ENCODE measurements at places on chromosomes 4 and X.

DNA sequence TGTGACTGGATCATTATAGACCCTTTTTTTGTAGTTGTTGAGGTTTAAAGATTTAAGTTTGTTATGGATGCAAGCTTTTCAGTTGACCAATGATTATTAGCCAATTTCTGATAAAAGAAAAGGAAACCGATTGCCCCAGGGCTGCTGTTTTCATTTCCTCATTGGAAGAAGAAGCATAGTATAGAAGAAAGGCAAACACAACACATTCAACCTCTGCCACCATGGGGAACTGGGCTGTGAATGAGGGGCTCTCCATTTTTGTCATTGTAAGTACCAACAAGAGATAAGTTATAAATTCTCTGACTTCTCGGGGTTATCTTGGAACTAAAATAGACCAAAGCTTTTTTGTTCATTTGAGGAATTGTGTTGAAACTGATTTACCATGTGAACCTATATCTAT, at the start of gene CYBB:
CYBB (plus strand) TSS at position 203 of the 400 bp plus-strand sequence; CDS start at position 222, 19 bp downstream.
- DNase-seq, result no peak

- no peak for DNase-seq
Measured at GRCh38 chrX:12489341-12489740, 301.9 kb upstream of the PRPS2 start.

DNA sequence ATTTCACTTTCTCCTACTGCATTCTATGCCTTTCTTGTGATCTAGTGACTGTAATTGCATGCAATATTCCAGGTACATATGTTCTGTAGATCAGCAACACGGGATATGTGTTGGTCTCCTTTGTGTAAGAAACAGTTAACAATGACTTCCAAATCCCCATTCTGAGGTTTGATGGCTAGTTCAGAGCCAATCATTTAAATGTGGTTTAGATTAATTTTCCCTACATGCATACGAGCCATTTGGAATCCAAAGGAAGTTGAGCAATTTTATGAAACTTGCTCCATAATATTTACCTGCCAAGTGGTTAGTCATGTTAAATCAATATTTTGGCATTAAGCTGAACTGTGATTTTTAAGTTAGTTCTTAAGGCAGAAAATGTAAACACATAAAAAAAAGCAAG, 172.8 kb upstream of the DCAF12L2 start:
- no peak for DNase-seq

DNA sequence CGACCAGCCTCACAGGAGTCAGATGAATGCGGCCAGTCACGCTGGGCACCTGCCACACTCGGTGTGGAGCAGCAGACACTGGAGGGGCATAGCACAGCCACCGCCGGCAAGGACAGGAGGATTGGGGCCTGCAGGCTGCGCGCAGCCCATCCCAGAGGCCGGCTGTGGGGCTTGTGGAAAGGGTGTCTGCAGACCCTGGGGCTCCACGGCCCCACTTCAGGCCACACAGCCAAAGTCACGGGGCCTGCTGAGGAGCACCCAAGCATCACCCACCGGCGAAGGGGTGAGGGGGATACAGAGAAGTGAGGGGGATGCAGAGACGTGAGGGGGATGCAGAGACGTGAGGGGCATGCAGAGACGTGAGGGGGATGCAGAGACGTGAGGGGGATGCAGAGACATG, 70.1 kb downstream of the FAM53A start:
- DNase-seq, result no peak

GRCh38 chrX:45449982-45450381, 249.3 kb upstream of the DIPK2B start:
- DNase-seq, result no peak

DNA sequence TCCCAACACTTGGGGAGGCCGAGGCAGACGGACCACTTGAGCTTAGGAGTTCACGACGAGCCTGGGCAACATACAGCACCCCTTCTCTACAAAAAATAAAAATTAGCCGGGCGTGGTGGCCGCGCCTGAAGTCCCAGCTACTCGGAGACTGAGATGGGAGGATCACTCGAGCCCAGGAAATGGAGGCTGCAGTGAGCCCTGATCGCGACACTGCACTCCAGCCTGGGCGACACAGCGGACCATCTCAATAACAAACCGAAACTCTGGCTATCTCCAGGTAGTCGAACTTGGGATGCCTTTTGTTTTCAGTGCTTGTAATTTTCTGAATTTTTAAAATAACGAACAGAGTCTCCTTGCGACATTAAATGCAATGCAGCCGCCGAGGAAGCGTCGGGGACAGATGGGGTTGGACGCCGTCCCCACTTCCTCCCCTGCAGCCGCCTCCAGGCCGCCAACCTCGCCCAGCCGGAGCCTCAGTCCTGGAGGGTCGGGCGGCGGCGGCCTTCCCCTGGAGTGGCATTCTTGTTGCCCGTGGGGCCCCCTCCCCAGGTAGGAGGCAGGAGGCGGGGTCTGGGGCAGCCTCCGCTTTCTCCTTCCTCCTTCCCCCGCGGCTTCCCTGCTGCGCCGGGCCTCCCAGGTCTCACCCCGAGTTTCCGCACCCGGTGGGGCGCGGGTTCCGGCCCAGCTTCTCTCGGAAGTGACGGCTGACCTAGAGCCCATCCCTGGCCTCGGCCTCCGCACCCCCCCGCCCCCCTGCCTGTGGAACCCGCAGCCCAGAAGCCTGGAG, 14.6 kb downstream of the HMX1 start:
- DNase-seq, result no peak

Data from stimulated activated CD4-positive, alpha-beta T cell treated with anti-CD3 and anti-CD28 coated beads, Interleukin-1b, Interleukin-23, amount 100 ng/mL, for 1 hour (primary cell).